ENCODE measurements at places on chromosomes 16 and 17. TPM values are rescaled to one million over a fixed set of nuclear protein-coding genes. Genes with fewer than 3 reads are reported as not detected.

The CD300H gene
- 1.9 TPM for total RNA-seq

The ZPBP2 gene
- not detected for total RNA-seq

The TLCD2 gene
- total RNA-seq, result 1.6 TPM

The SLC46A1 gene
- total RNA-seq, result 16.3 TPM

The XAF1 gene
- total RNA-seq, result not detected

The FOXN1 gene
- not detected for total RNA-seq

The CX3CL1 gene
- total RNA-seq, result 0.08 TPM

The ZNRF1 gene
- 23.2 TPM for total RNA-seq

The NOD2 gene
- not detected for total RNA-seq

The KRTAP9-4 gene
- total RNA-seq, result not detected

The ATAD5 gene
- 4.6 TPM for total RNA-seq

The TPSD1 gene
- total RNA-seq, result not detected

The C16orf74 gene
- total RNA-seq, result 16.2 TPM

The ZG16 gene
- total RNA-seq, result not detected

The KCNJ18 gene
- total RNA-seq, result not detected

The CYGB gene
- 1.0 TPM for total RNA-seq

The ZNF469 gene
- 9.6 TPM for total RNA-seq

The KRTAP9-2 gene
- not detected for total RNA-seq

The VASN gene
- 6.3 TPM for total RNA-seq

The NRN1L gene
- not detected for total RNA-seq

The ACAP1 gene
- 3.7 TPM for total RNA-seq

The CMTM2 gene
- not detected for total RNA-seq

The EPOP gene
- 12.9 TPM for total RNA-seq

The AGRP gene
- not detected for total RNA-seq

The TXNDC11 gene
- 41.2 TPM for total RNA-seq

The AXIN2 gene
- total RNA-seq, result 0.97 TPM

The CHST5 gene
- total RNA-seq, result 0.10 TPM

The NPIPA8 gene
- total RNA-seq, result 0.57 TPM

The ATP2A1 gene
- total RNA-seq, result 1.8 TPM

The SLC6A2 gene
- total RNA-seq, result not detected

The KRT16 gene
- total RNA-seq, result 1.3 TPM

The SPATA22 gene
- total RNA-seq, result not detected

The ANKRD13B gene
- 18.4 TPM for total RNA-seq

The PLEKHH3 gene
- total RNA-seq, result 21.2 TPM

The KRTAP4-4 gene
- not detected for total RNA-seq

The HBQ1 gene
- 6.6 TPM for total RNA-seq

The CCL4L2 gene
- total RNA-seq, result not detected
